Activated CD8-positive, alpha-beta memory T cell treated with anti-CD3 and anti-CD28 coated beads for 4 hours (primary cell): ENCODE measurements at places on chromosomes 2 and 18.

DNA sequence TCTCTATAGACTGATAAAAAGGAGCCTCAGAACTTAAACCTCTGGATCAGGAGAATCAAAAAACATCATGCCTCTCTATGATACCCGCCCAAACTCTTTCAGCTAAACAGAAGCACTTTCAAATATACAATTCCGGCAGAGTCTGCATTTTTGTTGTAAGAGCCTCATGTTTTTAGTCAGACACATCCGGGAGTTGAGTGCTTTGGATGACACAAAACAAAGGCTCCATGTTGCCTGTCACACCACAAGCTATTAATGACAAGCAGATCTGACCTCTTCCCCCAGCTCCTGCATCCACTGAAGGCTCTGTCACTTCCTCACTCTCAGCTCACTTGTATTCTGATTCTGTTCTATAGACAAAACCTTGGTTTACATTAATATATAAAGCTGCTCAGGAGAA is 33.2 kb downstream of the SLC38A11 start:
- DNase-seq = no peak

GRCh38 chr2:238704471-238705225 is 143.2 kb upstream of the TWIST2 start:
- no peak for DNase-seq

GRCh38 chr18:31990823-31991222 is 27.8 kb upstream of the RNF125 start:
- no peak for DNase-seq

- DNase-seq = no peak
Measured at GRCh38 chr2:9258501-9258900, 51.9 kb downstream of the ASAP2 start.

- DNase-seq = no peak
Measured at GRCh38 chr2:74577448-74577847, 22.9 kb downstream of the DOK1 start.

- no peak for DNase-seq
Measured at GRCh38 chr2:102788216-102788884, 26.5 kb downstream of the TMEM182 start.

DNA sequence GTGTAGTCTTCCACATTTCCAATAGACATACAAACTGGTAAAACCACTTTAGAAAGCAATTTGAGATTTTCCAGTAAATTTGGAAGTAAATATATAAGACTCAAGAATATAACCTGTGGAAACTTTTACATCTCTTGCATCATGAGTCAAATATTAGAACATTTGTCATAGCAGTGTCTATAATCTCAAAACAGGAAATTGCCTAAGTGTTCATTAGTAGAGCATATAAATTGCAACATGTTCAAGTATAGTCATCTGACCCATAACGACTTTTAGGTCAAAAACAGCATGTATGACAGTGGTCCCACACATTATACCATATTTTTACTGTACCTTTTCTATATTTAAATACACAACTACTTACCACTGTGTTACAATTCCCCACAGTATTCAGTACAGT is 555.9 kb upstream of the VRK2 start:
- no peak for DNase-seq

GRCh38 chr2:60540074-60540473 is 13.4 kb downstream of the BCL11A start:
- DNase-seq = no peak

DNA sequence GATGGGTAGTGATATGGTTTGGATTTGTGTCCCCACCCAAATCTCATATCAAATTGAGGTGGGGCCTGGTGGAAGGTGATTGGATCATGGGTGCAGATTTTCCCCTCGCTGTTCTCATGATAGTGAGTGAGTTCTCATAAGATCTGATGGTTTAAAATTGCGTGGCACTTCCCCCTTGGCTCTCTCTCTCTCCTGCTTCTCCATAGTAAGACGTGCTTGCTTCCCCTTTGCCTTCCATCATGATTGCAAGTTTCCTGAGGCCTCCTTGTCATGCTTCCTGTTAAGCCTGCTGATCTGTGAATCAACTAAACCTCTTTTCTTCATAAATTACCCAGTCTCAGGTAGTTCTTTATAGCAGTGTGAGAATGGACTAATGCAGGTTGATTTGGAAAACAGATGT is 223.2 kb upstream of the APCDD1 start:
- no peak for DNase-seq

DNA sequence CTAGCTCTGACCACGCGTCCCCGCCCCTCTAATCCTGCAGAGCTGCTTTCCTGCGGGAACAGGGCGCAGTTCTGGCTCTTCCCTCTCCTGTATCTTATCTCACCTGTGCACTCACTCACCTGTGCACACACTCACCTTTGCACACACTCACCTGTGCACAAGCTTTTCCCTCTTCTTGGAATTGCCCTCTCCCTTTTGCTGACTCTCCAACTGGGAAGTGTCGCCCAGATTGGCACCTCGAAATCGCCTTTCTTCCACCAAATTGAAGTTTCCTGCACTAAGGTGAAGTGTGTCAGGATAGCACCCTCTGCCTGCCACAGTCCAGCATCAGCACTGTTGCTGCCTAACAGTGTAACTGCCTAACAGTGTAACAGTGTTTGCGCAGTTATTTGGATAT is 566 bp upstream of the CMPK2 start:
- DNase-seq = no peak

- no peak for DNase-seq
Measured at GRCh38 chr2:44286119-44286883, 11.0 kb downstream of the SLC3A1 start.

GRCh38 chr2:96552315-96553175 is 16.0 kb downstream of the ARID5A start:
- no peak for DNase-seq

DNA sequence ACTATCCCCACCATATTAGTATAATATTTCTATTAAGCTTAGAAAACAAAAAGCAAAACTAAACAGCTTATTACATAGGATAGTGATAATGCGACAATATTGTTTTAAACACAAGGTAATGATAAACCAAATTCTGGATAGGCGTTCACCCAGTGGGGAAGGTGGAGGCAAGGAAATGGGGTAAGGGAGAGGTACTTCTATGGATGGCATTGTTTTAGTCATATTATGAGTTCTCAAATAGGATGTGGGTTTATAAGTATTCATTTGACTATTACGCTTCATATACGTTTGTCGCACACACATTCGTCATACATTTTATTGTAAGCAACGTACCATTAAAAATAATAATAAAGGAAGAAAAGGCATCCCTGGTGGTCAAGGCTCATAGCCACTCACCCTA is 88.8 kb upstream of the DNMT3A start:
- DNase-seq = no peak

- DNase-seq = no peak
Measured at GRCh38 chr18:23378302-23378686, 74.8 kb upstream of the RIOK3 start.

GRCh38 chr2:30310955-30311354 is 79.6 kb downstream of the LBH start:
- DNase-seq = no peak

GRCh38 chr2:132497591-132497990 is 81.0 kb downstream of the GPR39 start:
- DNase-seq = no peak

DNA sequence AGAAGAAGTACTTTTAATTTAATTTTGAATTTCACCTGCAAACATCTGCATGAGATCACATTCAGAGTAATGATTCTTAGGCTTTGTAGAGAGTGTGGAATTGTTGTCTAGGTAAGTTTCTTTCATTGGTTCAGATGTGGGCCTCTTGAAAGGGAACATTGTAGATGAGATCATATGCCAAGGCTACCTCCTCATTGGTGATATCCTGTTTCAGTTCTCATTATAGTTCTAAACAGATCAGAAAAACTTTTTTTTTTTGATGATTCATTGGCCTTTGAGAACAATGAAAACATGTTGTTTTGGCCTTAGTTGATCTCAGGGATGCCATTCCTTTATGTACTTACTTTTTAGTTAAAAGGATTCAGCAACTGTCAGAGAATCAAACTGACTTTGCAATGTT is 44.5 kb downstream of the EML6 start:
- DNase-seq = no peak

DNA sequence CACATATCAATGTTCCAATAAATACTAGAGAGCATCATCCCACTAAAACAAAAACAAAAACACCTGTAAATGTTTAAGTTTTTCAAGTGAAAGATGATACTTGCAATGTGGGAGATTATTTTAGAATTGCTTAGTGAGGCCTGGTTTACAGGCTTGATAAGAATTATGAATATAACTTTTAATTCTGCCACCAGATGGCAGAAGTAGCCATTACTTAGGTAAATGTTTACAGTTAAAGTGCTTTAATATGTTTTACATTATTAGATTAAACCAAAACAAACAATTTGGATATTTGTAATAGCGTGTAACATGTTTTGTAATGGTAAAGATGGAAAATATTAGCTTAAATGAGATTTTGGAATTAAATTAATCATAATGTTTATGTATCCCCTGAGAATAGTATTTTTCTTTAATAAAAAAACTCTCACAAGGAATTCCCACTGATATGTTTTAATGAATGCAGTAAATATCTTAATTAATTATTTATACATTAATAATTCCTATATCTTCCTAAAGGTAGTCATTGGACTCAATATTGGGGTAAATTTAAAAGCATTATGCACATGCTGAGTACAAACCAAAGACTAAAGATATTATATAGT is 522.0 kb downstream of the SPAG16 start:
- DNase-seq = no peak

DNA sequence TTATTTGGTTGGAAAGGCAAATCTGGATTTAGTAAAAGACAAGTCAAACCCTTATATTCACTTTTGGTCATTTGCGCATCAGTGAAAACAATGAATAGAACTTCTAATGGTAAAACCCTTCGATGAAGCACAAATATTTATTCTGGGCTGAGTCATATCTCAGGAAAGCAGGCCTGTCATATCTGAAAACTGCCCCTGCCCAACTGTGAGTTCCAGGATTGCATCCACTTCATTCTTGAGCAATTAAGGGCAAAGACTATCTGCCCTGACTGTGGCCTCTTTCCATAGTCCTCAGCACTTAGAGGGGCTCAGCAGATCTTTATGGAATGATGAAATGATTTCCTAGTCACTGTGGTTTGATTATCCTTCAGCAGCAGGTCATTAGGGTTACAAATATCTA is 795.2 kb upstream of the ID2 start:
- no peak for DNase-seq

GRCh38 chr2:32472605-32473004 is 115.8 kb downstream of the BIRC6 start:
- no peak for DNase-seq

DNA sequence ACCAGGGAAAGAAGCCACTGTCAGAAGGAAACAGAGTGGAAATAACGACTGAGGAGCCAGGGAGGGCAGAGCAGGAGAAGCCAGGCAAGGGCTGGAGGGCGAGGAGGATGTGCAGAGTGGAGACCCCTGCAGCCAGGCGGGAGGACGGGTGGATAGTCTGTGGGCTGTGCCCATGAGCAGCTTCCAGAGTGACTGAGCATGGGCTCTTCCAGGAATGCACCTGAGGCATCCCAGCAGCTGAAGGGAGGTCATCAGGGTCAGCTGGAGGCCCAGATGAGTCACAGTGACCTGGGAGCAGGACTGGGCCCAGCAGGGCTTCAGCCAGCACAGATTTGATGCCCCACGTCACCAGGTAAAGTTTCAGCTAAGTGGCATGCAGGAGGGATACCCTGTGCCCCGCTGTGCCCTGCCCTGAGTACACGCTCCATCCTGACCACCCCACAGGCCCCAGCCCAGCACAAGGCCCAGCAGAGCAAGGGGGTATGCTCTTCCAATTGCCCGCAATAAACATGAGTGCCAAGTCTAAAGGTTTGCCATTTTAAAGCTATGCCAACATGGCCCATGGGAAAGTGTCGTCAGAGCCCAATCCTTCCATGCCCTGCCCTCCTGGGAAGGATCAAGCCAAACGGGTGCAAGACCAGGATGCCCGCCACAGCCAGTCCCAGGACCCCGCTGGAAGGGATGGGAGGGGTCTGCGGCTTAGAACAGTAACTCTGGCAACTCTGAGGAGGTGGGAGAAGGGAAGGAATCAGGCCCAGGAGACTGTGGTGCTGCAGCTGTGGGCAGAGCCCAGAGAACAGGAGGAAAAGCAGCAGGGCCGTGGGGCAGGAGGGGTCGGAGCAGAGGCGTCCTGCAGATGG is 85.7 kb downstream of the SEPTIN10 start:
- no peak for DNase-seq
